Renal pelvis (tissue), 12 donors: ENCODE measurements at places on chromosomes 3 and 15.

- no peak for DNase-seq
These were observed 14.7 kb downstream of the CMTM6 start for GRCh38 chr3:32487781-32488473.

- no peak for DNase-seq
These were observed 96.3 kb downstream of the TPRG1 start for GRCh38 chr3:189267981-189268613.

DNA sequence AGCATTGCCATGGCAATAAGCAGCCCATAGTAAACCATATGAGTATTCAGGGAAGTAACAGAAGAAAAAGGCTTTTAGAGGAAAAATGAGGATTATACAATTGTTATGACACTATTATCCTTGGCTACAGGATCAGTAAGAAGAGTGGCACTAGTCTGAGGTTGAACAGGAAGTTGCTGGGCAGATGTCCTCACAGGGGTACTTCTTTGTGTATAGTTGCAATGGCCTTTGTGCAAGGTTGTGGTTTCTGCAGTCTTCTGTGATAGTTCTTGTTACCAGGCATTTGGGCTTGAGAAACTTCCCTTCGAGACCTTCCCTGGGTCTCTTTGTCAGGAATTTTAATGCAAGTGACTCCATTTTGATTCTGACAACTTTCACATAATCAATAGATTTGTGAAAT is 100.6 kb upstream of the ATP11B start:
- DNase-seq, result no peak

- no peak for DNase-seq
These were observed 20.9 kb downstream of the KAT2B start for GRCh38 chr3:20060974-20061685.

DNA sequence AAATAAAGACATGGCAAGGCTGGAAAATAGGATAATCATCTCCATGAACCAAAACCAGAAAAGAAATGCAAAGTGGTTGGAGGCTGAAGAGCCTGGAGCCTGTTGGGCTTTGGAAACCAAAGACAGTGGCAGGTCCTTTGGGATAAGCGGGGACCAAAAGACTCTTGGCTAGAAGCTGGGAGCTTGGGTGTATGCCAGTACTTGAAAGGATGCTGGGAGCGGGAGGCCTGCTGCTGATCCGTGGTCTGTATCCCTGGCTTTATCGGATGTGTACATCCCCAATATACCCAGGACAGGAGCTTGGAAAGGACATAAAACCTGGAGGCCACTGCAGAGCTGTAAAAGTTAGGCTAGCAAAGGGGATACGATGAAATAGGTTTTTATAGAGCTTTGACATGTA is 1.3 kb upstream of the CHRNB4 start:
- DNase-seq, result no peak

GRCh38 chr15:79204886-79205675 is 77.4 kb upstream of the ANKRD34C start:
- no peak for DNase-seq

- DNase-seq, result no peak
These were observed 44.6 kb downstream of the CORO2B start for GRCh38 chr15:68623301-68623892.

GRCh38 chr15:92949604-92950249 is 49.6 kb downstream of the CHD2 start:
- DNase-seq, result no peak

- no peak for DNase-seq
These were observed 498.2 kb downstream of the PYDC2 start for GRCh38 chr3:191958980-191959671.

DNA sequence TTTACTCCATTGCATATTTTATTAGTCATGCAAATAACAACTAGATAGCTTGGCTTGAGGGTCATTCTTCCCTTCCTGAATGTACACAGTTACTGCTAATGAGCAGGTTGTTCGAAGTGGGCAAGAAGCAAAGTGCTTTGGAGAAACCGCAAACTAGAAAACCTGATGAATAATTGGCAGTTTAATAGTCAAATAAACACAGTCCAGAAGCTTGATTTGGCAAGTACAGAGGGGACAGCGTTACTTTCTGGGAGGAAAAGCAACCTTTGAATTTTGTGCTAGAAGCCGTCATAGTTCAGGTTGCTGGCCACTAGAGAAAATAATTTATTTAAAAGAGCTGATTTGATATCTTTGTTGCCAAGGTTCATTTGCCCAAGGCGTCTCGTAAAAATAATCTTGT is 94.9 kb downstream of the MFSD1 start:
- DNase-seq, result no peak

- no peak for DNase-seq
These were observed 299.6 kb downstream of the ULK4 start for GRCh38 chr3:41662288-41662687.

DNA sequence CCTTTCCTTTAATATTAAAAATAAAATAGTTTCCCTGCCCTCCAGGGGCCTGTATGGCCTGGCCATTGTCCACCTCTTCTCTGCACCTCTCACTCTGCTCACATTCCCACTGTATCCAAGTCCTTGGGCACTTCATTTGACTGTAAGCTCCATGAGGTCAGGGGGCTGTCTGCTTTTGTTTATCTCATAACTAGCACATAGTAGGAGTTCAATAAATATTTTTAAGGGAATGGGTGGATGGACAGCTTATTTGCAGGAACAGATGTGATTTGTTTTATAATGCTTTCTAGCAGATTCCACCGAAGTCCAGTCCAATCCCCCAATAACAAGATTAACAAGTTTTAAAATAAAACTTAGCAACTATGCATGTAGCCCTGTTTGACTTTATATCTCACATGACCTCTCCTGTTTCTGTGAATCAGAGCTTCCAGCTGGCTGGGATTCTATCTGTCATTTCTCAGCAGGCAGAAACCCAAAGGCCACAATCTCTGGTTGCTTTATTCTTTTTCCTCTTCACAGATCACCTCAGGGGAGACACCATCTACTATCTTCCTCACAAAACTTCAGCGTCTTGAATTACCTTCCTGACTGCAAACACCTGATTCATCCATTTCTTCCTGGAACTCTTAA is 123.0 kb upstream of the NR2F2 start:
- DNase-seq, result no peak

- DNase-seq, result no peak
These were observed 142.0 kb upstream of the PDZRN3 start for GRCh38 chr3:73766599-73767381.

GRCh38 chr3:77319711-77320110 is 279.8 kb downstream of the ROBO2 start:
- DNase-seq, result no peak

- peak; percentile 29 for DNase-seq
These were observed 246.6 kb upstream of the KCNMB2 start for GRCh38 chr3:178289544-178290160.

- no peak for DNase-seq
These were observed 2.2 kb downstream of the HOMER2 start for GRCh38 chr15:82950295-82950694.

DNA sequence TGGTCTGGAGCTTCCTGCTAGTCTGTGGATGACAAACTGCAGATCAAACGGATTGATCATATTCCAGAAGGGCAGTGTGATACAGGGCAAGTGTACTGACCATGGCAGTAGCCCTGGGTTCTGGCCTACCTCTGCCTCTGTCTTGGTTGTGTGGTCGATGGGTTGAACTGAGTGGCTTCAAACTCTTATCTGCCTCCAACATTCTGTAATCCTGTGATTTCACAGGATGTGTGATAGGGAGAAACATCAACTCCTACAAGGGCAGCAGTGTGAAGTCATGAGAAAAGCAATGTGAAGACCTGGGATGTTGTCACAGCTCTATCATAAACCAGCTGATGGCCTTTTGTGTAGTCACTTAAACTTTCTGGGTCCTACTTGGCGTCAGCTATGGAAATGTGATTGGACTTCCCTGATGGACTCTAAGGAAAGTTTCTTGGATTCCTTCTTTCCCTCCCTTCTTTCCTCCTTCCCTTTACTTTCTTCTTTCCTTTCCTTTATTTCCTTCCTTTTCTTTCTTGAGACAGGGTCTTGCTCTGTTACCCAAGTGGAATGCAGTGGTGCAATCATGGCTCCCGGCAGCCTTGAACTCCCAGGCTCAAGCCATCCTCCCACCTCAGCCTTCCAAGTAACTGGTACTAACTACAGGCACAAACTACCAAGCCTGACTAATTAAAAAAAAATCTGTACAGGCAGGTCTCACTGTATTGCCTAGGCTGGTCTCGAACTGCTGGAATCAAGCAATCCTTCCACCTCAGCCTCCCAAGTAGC is 114.8 kb downstream of the BBX start:
- DNase-seq, result no peak

GRCh38 chr3:136621628-136622027 is 130.6 kb downstream of the STAG1 start:
- DNase-seq, result no peak

- no peak for DNase-seq
These were observed 25.2 kb downstream of the CD200 start for GRCh38 chr3:112357930-112358780.

- DNase-seq, result no peak
These were observed 26.8 kb downstream of the POLG start for GRCh38 chr15:89307791-89308190.

DNA sequence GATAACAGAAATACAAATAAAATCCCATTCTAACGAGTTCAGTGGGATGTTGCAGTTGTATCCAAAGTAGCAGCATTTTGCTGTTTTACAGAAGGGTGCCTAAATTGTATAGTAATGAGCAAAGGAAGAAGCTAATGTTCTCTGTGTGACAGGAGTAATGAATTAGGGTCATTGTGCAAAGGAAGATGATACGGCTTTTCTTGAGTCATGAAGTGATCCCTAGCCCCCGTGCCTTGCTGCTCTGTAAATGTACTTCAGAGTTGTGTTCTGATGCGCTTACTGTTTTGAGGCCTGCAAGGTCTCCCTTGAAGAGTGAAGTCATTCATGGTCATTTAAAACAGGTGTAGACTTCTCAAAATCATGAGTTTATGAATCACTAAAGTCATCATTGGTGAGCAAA is 37.9 kb downstream of the ATP1B3 start:
- no peak for DNase-seq

- no peak for DNase-seq
These were observed 98.6 kb downstream of the MECOM start for GRCh38 chr3:169564883-169565282.

- DNase-seq, result no peak
These were observed 15.5 kb downstream of the MRPS25 start for GRCh38 chr3:15049584-15049983.

- DNase-seq, result no peak
These were observed 1.9 kb downstream of the IVD start for GRCh38 chr15:40407330-40407990.
